ENCODE measurements at places on chromosomes 12 and 14.

DNA sequence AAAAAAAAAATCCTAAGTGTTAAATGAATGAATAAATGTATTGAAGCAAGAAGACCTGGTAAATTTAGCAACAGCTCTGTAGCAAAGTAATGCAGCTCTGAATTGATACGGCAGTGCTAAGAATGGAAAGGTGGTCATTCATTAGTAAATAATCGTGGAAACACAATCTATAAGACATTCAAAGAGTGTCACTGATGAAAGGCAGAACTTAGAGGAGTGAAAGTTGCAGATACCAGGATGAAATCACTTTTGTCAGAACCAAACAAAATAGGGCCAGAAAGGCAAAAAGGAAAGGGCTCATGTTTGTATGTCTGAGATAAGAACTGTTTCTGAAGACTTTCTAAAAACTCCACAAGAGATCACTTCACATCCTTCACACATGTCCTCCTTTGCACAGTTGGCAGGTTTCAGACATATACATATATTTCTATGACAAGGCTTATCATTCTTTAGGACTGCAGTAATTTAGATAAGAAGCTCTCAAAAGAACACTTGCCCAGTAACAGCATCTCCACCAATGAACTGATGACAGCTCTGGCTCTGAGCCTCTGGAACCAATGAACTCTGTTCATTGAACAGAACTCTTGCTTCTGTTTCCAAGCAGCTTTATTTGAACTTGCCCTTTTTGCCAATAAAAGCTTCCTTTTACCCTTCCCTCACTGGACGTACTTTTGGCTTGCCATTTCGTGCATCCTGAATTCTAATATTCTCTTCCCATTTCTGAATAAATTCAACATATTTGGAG lies 4.2 kb upstream of the LRR1 start:
- no peak for DNase-seq

DNA sequence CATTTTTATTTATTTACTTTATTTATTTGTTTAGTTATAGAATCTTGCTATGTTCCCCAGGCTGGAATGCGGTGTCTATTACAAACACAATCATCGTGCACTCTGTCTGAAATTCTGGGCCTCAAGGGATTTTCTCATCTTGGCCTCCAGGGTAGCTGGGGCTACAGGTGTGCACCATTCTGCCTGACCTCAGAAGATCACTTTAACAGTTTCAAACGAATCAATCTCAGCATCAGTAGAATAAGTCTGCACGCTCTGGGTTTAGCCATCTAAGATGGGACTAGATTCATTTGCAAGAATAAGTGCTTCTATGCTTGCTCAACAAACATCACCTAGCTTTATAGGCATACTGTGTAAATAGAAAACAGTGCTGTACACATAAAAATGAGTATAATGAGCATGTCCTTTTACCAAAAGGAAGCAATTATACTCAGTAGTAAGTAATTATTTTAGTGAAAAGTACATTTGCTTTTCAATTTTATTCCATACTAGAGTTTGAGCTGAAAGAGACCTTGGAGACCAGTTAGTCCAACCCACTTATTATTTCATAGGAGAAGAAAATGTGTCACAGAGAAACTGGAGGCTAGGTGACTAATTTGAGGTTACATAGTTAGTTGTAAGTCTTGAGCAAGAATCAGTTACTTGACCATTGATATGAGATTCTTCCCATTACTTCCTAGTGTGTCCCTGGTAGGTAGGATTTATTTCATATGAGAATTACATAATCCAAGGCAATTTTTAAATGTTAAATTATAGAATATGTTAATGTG lies 456.5 kb upstream of the LMO3 start:
- DNase-seq: no peak

GRCh38 chr14:22003461-22003860 lies 329.8 kb upstream of the OR4E1 start:
- DNase-seq: no peak

DNA sequence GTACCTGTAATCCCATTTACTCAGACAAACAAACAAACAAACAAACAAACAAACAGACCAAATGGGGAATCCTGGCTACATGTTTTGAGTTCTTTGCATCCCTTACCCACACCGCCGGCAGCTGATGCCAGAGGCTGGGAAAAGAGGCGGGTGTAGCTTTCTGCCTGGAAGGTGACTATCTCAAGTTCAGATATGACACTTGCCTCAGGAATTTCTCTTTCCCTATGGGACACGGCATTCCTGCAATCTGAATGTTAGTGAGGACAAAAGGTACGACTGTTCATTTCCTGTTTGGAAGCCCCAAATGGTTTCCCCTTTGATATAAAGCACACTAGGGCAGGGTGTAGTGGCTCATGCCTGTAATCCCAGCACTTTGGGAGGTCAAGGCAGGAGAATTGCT lies 2.9 kb downstream of the MYL2 start:
- DNase-seq: no peak

DNA sequence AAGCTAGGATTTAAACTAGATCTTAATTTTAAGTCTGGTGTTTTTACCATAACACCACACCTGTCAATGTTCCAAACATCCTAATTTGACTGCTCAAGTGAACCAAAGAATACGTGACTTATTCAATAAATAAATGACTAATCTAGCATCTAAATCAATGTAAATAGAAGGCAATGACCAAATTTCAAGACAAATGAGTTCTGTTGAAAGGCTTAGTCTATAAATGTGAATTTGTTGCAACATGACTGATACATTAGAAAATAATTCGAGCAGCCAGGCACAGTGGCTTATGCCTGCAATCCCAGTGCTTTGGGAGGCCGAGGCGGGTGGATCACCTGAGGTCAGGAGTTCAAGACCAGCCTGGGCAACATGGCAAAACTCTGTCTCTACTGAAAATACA lies 15.1 kb downstream of the ZFC3H1 start:
- no peak for DNase-seq

GRCh38 chr12:119989361-119989730 lies 310 bp downstream of the BICDL1 start:
- no peak for DNase-seq

GRCh38 chr12:45200491-45201043 lies 15.3 kb upstream of the ANO6 start:
- no peak for DNase-seq

DNA sequence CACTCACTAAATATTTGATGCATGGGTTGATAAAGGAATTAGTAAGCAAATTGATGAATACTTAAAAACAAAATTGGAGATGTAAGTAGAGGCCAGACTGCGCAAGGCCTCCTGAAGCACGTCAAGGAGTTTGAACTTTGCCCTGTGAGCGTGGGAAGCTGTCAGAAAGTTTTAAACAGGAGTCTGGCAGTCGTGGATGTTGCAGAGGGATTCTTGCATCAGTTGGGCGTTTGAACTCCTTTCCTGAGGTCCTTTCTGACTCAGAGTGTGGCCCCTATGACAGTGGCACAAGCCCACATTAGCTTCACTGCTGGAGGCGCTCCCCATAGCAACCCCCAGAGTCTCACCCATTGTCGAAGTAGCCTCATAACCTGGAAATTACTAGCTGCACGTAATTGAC lies 17.9 kb upstream of the IL22 start:
- DNase-seq: no peak

DNA sequence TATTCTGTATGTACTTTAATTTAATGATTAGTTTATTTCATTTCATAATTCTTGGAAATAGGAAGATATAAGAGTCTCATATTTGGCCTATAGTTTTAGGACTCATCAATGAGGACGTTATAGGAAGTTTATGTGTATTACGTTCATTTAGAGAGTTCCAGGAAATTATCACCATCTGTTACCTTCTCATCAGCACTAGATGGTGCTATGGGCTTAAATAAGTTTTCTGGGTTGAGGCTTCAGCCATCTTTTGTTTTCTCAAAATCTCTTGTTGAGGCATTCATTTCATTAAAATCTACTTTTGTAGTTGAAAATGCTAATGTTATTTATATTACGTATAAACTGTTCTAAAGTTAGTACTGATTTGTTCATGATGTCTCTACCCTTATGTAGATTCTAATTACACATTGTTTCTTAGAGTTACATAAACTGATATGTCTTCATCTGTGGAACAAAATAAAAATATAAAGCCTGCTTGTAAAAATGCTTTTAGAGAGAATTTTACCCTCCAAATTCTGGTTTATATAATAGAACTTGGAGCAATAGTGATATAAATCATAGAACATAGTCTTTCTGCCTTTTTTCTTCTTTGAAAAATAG lies 89.2 kb downstream of the CFAP54 start:
- DNase-seq: no peak

GRCh38 chr12:82555699-82556098 lies 131.0 kb upstream of the TMTC2 start:
- DNase-seq: no peak

GRCh38 chr12:11875414-11875935 lies 195.3 kb upstream of the BCL2L14 start:
- no peak for DNase-seq

GRCh38 chr12:119512772-119513497 lies 80.6 kb upstream of the TMEM233 start:
- no peak for DNase-seq

GRCh38 chr12:77998236-77998786 lies 167.6 kb downstream of the NAV3 start:
- DNase-seq: no peak

- DNase-seq: no peak
Observed at GRCh38 chr14:68362846-68363245, 430.0 kb downstream of the ZFP36L1 start.

- DNase-seq: no peak
Observed at GRCh38 chr14:68373847-68374444, 418.9 kb downstream of the ZFP36L1 start.
